ENCODE measurements at places on chromosomes 12 and 14. TPM values are rescaled to one million over a fixed set of nuclear protein-coding genes. Genes with fewer than 3 reads are reported as not detected.

Gene CMKLR1
- total RNA-seq = under 0.01 TPM

Gene NTF3
- total RNA-seq = 2.2 TPM

Gene GYS2
- total RNA-seq = not detected

Gene CACNA1C
- total RNA-seq = 0.74 TPM

Gene KRT75
- not detected for total RNA-seq

Gene ENDOU
- not detected for total RNA-seq

Gene CCDC175
- not detected for total RNA-seq

Gene USP44
- 0.50 TPM for total RNA-seq

Gene ARG2
- total RNA-seq = 2.4 TPM

Gene STRN3
- total RNA-seq = 22.7 TPM

Gene AKAP3
- 0.67 TPM for total RNA-seq

Gene MAP3K9
- 0.84 TPM for total RNA-seq

Data from bronchus fibroblast of lung (primary cell).